ENCODE measurements at places on chromosomes 11 and 22.

GRCh38 chr11:109088086-109088485 is 333.9 kb upstream of the C11orf87 start:
- DNase-seq: no peak

DNA sequence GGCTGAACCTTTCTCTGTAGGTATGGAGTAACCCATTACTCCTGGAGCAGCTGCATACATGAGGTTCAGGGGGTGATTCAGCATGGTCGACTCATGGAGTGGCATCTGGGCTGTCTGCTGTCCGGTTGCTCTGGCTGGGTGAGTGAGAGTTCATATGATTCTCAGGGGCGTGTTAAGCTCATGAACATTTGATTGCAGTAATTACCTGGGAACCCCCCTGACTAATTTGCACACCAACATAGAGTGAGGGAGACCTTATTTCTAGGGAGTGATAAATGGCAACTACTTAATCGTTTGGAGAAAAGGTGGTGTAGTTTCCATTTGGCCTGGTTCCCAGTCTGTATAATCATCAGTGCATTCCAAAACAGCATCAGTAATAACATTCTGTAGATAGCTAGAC is 661.9 kb downstream of the ETS1 start:
- DNase-seq: peak; percentile 22

GRCh38 chr22:40240160-40240559 is 62.4 kb downstream of the TNRC6B start:
- no peak for DNase-seq

DNA sequence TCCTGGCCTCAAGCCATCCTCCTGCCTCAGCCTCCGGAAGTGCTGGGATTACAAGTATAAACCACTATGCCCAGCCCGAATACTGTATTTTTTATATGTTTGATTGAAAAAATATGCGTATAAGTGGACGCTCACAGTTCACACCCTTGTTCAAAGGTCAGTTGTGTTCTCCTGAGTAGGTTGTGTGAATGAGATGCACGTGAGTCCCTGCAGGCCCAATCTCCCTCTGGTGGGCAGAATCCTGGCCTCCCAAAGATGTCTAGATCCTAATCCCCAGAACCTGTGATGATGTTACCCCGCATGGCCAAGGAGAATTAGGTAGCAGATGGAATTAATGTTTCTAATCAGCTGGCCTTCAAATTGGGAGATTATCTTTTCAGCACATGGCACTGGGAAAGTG is 41.9 kb downstream of the CTTN start:
- no peak for DNase-seq

DNA sequence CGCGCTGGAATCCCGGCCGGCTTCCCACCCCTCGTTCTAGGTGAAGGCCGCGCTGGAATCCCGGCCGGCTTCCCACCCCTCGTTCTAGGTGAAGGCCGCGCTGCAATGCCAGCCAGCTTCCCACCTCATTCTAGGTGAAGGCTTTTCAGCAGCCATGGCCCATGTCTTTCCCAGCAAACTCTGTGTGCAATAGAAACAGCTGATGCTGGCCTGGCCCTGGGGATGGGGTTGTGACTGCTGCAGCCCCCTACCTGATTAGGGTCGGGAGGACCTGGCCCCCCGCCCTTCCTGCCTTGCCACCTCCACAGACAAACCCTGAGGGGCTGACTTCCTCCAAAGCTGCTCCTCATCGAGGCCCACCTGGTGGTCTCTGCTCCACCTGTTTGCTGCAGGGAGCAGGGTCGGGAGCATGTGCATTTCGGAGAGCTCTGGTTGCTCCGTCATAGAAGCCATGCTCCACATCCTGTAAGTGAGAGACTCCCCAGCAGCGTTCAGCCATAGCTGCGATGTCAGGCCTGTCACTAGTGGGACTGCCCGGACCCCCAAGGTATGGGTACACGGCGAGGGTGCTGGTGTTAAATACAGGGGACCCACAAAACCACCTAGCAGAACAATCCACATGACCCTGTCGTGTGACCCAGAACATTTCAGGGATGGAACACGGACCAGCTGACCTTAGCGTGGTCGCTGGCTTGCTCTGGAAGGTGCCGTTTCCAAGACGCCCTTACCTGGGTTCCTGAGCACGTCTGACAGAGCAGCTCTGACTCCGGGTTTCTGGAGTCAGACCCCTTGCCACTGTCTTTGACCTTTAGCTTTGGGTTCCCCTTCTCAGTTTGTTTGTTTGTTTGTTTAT is 3.3 kb downstream of the ZBED4 start:
- no peak for DNase-seq

GRCh38 chr22:50310031-50310722 is 2.7 kb upstream of the PLXNB2 start:
- DNase-seq: no peak

GRCh38 chr11:117744471-117745150 is 52.4 kb downstream of the DSCAML1 start:
- DNase-seq: no peak

DNA sequence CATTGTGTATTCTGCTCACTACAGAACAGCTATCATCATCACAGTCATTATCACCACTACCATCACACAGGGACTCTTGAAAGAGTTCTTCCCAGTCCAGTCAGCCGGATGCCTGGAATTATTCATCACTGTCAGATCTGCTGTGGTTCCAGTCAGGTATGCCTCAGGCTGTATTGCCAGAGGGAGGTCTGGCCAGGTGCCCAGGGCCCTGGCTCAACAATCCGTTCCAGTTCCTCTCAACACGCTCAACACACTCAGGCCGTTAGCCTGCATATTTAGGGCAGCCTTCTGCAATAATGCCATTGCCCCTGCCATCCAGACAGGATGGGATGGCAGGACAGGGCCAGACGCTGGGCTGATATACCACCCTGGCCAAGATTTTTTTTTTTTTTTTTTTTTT is 28.6 kb upstream of the RASL10A start:
- peak; percentile 90 for DNase-seq

DNA sequence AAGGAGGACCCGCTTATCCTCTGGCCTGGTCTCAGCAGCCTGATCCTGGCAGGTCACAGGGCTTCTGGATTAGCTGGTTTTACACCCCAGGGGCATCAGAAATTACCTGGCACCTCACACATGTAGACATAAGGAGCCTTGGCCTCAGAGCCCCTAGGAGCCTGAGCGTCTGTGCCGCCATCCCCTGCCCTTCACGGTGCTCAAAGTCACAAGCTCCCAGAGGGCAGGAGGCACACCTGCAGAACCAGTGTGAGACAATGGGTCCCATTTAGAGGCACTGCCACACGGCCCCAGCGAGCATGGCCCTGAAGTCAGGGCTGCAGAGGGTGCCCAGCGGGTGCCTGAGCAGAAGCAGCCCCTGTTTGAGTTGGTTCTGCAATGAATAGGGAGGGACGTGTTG is 3.9 kb downstream of the DGKZ start:
- no peak for DNase-seq

GRCh38 chr11:119676461-119677020 is 52.5 kb downstream of the NECTIN1 start:
- peak; percentile 60 for DNase-seq

GRCh38 chr22:30876915-30877553 is 91.5 kb downstream of the MORC2 start:
- DNase-seq: peak; percentile 19

DNA sequence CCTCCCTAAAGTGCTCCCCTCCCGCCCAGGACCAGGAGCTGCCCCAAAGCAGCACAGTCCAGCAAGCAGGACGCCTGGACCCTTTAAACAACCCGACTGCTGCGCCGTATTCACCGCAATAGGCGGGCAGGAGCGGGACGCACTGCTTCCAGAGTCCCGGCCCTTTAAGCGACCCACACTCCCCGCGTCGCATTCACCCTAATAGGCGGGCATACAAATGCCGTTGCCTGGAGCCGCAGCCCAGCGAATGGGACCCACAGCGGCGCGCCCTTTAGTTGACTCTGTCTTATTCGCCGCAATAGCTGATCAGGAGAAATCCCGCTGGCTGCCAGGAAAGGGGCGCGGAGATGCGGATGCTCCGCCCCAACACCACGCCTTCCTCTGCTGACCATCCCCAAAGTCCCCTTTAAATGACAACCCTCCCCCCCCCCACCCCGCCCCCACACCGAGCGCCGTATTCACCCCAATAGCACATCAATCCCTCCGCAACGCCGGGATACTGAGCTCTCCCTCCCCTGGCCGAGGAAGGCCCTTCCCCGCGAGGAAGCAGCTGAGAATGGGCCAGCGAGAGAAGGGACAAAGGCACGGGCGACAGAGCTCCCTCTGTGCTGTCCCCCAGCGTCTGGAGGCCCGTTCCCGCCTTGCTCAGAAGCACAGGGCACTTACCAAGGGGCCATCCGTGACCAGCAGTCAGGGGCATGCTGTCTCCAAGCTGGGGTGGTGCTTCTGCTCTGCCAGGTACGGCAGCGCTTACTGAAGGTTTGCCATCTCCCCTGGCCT is 4.7 kb downstream of the OSBPL5 start:
- peak; percentile 97 for DNase-seq

DNA sequence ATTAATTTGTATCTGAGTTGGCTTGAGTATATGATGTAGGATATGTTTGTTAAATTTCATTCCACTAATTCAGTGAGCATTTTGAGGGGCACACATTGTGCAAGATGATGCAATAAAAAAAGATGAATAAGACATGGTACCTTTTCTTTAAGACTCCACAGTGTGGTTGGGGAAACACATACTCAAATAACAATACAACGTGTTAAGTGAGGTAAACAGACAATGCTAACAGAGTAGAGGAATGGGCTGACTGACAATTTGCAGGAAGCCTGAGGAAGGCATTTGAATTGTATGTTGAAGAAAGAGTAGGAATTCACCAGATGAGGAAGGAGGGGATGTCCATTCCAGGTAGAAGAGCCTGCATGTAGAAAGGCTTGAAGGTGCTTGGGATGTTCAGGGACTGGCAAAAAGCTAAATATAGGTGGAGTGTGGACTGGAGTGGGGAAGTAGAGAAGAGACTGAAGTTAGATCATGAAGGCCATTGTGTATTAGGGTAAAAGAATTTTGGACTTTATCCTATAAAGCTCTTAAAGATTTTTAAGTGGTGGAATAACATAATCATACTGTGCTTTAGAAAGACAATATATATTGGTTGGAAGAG is 6.8 kb downstream of the RNF169 start:
- no peak for DNase-seq

GRCh38 chr11:61114913-61115312 is 12.6 kb downstream of the CD5 start:
- DNase-seq: no peak

DNA sequence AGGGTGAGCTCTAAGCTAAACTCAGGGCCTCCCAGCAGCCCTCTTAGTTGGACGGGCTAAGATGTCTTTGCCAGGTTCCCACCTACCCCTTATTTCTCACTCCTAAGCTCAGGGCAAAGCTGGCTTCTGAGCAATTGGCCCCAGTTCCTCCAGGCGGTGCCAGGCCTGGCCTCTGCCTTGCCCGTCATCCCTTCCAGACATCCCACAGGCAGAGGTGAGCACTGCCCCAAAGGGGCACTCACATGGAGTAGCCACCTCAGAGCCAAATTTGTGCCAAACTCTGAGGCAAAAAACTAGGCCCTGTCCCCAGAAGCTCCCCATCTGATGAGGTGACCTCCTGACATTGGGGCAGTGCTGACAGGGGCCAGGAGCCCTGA is 9.7 kb downstream of the RHOD start:
- no peak for DNase-seq

DNA sequence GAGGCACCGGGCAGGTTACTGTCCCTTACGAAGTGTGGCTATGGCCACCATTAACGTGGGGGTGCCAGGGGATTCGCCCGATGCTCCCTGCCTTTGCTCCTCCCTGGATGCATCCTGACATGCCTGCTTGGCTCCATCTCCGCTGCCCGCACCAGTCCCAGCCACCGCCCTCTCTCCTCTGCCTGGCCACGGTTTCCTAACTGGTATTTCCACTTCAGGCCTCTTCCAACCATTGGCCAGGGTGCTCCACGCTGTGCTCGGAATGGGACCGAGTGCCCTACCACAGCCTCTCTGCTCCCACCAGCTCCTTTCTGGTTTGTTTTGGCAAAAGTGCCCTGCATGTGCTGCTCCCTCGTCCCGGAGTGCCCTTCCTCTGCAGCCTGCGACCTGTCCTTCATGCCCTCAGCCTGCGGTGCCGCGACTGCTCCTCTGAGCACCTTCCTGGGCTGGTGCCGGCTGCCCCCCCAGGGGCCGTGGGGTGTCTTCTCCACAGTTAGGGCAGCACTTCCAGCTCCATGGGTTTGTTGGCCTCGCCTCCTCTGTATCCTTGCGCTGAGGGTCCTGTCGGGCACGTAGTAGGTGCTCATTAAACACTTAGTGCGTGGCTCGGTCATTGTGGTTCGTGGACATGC is 12.6 kb upstream of the GRAMD4 start:
- DNase-seq: no peak

DNA sequence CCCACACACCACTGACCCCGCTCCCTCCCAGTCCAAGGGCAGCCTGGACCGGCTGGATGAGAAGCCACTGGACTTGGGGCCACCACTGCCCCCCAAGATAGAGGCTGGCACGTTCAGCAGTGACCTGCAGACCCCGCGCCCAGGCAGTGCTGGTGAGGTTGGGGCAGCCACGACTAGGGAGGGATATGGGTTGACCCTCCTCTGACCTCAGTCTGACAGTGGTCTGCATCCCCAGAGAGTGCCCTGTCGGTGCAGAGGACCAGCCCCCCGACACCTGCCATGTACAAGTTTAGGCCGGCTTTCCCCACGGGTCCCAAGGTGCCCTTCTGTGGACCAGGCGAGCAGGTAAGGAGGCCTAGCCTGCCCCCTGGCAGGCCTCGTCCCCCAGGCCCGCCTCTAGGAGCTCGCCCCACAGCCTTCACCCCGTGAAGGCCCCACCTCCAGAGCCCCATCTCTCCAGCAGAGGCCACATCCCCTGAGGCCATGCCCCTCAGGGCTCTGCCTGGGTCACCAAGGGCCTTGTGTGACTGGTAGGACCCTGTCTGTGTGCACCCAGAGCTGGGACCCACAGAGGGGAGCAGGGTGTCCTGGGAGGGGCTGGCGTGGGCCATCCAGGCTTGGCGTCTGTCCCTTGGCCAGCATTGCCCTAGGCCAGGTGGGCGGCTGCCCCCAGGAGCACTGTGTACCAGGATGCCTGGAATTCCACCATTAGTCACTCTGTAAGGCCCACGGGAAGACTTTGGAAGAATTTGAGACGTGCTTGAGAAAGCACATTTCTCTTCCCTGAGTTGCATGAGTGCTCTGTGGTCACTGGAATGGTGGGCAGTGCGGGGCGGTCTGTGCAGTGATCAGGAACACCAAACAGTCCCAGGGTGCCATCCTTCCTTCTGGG is 9.4 kb downstream of the CCDC188 start:
- DNase-seq: peak; percentile 70

DNA sequence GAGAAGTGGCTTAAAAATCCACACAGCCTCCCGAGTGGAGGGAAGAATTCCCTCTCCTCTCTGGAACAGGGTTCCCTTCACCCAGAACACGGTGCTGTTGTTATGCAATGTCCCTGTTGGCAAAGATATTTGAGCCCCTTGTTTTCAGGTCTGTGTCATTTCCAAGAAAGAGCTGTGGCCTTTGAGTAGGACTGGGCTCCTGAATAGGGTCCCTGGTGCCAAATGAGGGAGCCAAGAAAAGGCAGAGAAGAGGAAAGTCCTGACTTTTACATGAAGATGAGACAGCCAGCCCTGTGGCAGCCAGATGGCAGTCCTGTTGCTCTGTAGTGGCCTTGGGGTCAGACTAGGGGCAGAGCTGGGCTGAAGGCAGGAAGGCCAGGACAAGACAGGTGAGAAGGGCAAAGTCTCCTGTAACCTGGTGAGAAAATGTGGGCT is 51.2 kb upstream of the ELF5 start:
- no peak for DNase-seq
